ENCODE measurements at places on chromosomes 1 and 21.

GRCh38 chr1:218431476-218431875, 86.3 kb downstream of the TGFB2 start:
- no peak for DNase-seq

GRCh38 chr1:29455781-29456180, 219.5 kb downstream of the PTPRU start:
- no peak for DNase-seq

- DNase-seq, result no peak
Observed at GRCh38 chr21:37447288-37447936, 80.8 kb downstream of the DYRK1A start.

DNA sequence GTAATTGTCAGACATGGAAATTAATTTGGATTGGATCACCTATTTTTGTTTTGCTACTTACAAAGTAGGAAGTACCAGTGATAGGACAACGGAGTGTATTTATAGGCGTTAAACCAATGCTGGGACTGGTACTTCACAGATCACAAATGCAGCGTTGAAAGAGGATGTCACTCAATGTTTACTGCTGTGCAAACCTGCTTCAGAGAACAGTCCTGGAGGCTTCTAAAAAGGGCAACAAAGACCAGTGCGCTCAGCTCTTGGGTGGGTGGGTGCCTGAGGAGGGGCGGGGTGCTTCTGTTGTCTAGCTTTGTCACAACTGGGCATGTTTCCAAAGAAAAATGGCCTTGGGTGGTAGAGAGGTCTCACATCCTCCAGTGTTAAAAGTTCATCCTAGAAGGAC, 2.1 kb downstream of the C1orf21 start:
- no peak for DNase-seq

DNA sequence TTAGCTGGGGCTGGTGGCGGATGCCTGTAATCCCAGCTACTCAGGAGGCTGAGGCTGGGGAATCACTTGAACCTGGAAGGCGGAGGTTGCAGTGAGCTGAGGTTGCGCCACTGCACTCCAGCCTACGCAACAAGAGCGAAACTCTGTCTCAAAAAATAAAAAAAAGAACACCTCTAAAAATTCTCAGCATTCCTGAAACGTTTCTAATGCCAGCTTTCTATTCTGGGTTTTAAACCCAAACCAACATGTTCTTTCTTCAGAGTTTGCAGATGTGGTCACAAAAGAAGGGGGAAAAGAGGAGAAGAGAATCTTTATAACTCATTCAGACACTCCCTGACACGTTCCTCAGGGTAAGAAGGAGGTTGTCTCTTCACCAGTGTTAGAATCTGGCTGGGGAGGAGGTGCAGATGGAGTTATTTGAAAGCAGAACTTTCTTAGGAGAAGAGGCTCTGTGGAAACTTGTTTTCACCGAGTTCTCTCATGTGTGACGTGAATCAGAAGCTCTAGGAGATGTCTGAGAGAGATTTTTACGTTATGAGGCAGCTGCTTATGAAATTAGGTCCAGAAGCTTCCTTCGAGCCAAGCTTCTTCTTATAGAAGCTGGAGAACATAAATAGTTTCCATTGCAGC, 17.8 kb upstream of the CNR2 start:
- no peak for DNase-seq

DNA sequence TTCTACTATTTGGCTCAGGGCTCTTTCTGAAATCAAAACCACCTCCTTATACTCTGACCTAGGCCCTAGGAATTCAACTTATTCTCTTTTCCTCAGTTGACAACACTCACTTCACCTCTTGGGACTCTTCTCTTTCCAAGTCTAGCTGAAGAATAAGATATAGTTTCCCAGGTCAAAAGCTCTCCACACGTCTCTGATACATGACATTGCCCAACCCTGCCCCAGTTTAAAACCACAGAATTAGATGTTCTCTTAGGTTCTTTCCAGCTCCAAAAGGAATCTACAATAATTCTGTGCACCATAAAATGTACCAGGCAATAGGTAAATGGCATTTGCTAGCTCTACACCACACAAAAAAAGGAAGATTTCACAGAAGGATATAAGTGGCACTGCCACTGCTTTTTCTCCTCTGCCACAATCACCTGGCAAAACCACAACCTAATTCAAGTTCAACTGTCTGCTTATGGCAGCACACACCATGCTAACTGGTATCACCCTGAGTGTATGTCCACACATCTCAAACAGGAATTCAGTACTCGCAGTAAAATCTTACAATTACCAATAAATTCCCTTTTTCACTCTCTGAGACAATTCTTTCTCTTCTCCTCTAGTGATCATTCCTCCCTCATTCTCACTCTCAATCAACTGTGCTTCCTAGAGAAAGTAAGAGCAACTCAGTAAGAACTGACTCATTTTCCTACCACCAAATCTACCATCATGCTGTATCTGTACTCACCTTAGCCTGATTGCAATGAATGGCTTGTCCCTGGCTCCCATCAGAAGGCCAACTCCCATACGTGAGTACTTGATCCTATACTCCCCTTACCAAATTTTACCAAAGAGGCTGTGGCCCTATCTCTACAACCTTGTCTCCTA, 27.3 kb downstream of the ZBTB8OS start:
- DNase-seq, result no peak

GRCh38 chr1:88799491-88799890, 91.9 kb downstream of the GTF2B start:
- DNase-seq, result no peak

GRCh38 chr1:117809764-117810163, 119.7 kb downstream of the GDAP2 start:
- no peak for DNase-seq

Data from activated T-cell treated with anti-CD3 and anti-CD28 coated beads, Interleukin-2, amount 50 U/mL, for 4 hours (primary cell).